B cell (primary cell): ENCODE measurements at places on chromosomes 12 and 14.
A peak's percentile ranks its signal among the peaks of the same experiment; 100 is the strongest.

GRCh38 chr12:64116969-64117368 lies 105.1 kb downstream of the KICS2 start:
- no peak for DNase-seq

DNA sequence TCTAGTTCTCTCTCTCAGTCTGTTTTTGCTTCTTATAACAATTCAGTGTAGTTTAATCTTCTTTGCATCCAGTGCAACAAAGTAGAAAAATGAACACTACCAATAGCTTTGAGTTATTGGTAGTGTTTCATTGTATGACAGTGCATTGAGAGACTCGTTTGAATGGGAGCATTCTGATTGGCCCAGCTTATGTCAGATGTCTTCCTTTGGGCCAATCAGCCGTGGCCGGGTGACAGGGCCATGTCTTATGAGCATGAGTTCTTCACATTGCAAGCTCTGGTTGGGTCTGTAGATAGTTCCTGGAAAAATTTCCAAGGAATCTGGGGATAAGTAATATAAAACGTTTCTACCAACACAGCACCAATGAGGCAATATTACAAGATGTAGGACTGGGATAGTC lies 36.5 kb downstream of the GYS2 start:
- DNase-seq, result no peak

DNA sequence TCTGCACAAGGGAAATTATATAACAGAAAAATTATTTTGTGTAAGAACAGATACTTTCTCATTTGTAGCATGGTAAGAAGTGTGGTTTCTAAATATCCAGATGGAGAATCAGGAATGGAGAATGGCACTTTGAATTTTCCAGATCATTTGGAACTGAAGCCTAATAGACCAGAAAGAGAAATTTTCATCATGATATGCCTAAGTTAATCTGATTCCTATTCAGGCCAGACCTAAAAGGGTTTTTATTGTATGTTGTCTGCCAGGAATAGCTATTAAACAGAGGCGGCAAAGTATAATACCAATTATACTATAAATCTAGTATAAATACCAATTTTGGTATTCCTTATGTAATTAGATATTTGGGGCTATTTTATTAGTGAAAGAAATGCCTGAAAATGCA lies 382.7 kb upstream of the FAR2 start:
- DNase-seq, result no peak

DNA sequence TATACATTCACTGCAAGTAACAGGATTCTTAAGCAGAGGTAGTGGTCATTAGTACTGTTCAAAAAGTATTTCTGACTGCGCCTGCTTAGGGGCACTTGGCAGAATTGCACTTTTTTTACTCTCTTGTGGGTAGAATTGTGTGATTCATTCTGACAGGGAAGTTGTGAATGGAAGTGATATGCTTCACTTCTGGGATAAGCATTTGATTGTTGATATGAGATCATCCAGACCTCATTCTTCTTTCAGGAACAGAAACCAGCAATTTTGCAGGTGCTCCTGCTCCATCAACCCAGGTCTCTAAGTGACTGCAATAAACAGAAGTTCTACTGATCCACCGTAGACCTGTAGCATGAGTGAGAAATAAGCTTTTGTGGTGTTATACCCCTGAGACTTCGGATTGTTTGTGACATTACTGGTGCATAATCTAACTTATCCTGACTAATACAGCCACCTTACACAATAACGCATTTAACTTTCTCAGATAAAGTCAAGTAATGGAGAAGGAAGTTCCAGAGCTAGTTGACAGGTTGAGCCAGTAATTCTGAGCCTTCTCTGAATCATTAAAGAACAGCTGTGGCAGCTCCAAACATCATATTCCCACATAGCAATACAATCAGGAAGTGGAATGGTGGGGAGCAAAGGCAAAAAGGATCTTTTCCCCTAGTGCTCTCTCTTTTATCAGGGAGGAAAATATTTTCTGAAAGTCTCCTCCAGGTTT lies 387.9 kb downstream of the SYT1 start:
- no peak for DNase-seq

GRCh38 chr14:77026930-77027537 lies 1.5 kb downstream of the IRF2BPL start:
- peak; percentile 80 for DNase-seq

GRCh38 chr14:76294876-76295275 lies 81.1 kb upstream of the ESRRB start:
- DNase-seq, result no peak

GRCh38 chr14:105019861-105020814 lies 745 bp downstream of the CDCA4 start:
- DNase-seq, result peak; percentile 82

DNA sequence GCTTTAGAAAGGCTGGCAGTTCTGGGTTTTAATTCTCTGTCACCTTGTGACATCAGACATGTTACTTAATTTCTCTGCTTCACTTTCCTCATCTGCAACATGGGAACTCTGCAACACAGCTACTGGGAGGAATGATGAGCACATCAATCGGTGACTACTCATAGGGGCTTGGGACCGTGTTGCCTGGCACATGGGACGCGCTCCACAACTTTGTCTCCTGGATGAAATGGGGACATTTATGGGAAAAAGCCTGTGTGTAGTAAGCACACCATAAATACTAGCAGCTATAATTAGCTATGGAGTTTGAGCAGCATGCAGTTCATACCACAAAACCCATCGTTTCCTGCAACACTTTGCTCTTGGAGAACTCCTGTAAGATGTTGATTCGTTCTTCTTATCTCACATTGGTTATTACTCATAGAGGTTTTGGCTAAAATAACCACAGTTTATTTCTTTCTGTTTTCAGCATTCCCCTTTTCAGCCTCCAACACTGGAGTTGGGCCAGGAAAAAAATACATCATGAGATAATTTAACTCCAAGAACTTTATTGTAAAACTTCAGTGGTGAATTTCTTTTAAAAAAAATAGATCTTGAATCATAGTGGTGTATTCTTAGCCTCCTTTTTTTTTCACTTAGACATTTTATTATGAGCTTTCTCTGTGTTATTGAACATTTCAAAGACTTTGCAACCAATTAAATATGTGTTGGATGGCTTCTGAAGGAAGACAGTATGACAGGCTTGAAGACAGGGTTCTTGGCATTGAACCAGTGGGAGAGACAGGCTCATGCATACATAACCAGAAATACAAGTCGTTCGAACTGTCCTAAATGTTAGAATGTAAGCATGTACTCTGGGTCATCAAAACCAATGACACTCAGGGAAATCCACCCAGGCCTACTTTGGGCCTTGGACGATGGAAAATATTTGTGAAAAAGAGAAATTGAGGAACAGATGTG lies 72.7 kb downstream of the RIN3 start:
- no peak for DNase-seq

GRCh38 chr12:132423820-132424645 lies 65.9 kb upstream of the FBRSL1 start:
- DNase-seq, result no peak

DNA sequence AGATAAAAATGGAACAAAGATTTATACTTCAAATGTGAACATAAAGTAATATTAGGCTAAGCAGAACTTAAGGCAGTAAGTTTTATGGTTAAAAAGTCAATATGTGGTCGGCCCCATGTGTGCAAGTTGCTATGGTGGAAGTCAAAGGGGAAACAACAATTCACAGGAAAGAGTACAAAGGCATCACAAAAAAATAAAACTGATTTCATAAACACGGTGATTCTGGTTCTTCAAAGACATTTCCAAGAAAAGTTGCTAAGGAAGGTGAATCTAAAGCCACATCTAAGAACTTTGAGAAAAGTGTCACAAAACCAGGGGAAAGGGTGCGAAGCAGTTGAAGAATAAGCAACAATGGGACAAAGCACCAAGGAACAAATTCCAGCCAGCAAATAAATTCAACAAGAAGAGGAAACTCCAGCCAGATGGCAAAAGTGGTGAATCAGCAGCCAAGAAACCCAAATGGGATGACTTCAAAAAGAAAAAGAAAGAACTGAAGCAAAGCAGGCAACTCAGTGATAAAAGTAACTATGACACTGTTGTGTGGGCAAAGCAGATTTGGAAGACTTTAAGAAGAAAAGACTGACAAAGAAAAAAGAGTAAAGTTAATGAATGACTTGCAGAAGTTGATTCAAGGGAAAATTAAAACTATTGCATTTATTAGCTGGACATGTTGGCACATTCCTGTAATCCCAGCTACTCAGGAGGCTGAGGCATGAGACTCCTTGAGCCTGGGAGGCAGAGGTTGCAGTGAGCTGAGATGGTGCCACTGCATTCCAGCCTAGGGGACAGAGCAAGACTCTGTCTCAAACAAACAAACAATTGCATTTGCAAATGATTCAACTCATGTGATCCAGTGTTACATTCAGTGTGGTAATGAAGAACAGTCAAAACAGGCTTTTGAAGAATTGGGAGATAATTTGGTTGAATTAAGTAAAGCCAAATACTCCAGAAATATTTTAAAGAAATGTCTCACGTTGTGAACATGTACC lies 19.5 kb downstream of the PTGDR start:
- DNase-seq, result no peak

DNA sequence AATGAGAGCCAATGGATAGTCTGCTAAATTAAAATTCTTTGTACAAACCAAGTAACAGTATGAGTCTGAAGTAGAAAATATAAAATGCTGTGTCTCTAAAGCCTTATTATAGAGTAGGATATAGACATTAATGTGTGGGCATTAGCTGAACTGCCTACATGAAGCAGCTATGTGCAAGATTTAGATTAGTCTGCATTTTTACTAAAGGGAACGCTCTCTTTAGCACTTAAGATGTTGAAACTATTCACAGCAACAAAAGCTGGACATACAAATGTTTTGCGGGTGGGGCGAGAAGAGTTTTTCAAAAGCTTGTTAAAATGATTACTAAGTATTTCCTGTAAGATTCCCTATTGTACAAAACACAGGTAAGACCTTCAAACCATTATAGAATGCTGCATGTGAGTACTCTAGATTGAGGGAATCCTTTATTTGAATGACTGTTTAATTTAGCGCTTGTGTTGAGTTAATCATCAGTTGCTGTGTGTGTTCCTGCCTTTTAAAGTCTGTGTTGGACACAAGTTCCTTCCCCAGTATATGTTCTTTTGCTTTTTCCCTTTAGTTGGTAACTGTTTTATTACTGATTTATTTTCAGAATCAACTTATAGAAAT lies 87.1 kb downstream of the RAD52 start:
- DNase-seq, result no peak

- no peak for DNase-seq
Observed at GRCh38 chr12:102465762-102466560, 14.4 kb downstream of the IGF1 start.

DNA sequence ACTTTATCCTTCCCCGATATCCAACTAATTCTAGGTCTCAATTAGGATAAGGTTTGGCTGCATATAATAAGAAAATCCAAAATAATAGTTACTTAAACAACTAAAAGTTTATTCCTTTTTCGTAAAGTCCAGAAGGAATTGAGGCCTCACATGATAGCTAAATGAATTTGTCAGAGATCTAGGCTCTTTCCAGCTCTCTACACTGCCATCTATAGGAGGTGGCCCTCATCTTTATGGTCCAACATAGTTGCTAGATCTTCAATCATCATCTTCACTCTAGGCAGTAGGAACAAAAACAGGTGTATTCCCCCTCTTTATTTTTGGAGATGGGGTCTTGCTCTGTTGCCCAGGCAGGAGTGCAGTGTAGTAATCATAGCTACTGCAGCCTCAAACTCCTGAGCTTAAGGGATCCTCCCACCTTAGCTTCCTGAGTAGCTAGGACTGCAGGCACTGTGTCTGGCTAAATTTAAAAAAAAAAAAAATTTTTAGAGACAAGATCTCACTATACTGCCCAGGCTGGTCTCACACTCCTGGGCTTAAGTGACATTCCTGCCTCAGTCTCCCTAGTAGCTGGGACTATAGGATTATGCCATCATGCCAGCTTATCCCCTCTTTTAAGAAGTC lies 46.5 kb upstream of the SAV1 start:
- DNase-seq, result peak; percentile 67

GRCh38 chr14:59098377-59098776 lies 90.1 kb upstream of the DAAM1 start:
- no peak for DNase-seq

- DNase-seq, result no peak
Observed at GRCh38 chr12:90199006-90199405, 490.4 kb upstream of the ATP2B1 start.

GRCh38 chr12:6825398-6826124 lies 2.6 kb upstream of the P3H3 start:
- DNase-seq, result peak; percentile 80

- peak; percentile 88 for DNase-seq
Observed at GRCh38 chr14:50061664-50062437, 54.5 kb downstream of the VCPKMT start.

GRCh38 chr14:96267336-96267735 lies 11.3 kb downstream of the BDKRB1 start:
- no peak for DNase-seq

GRCh38 chr14:105384605-105385321 lies 13.6 kb upstream of the TEX22 start:
- DNase-seq, result no peak

DNA sequence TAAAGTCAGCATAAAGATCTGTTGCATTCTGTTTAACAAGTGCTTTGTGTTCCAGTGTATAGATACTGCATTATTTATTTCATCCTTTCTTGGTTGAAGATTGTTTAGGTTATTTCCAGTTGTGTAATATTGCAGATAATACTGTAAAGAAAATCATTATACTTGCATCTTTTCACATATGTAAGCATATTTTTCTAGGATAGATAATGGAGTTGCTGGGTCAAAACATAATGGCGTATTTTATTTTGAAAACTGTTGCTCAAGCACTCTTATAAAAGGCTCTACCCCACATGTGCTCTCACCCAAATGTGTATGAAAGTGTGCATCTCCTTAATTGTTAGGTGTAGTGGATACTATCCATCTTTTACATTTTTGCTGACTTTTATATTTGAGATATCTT lies 274.4 kb downstream of the FBXL14 start:
- no peak for DNase-seq

DNA sequence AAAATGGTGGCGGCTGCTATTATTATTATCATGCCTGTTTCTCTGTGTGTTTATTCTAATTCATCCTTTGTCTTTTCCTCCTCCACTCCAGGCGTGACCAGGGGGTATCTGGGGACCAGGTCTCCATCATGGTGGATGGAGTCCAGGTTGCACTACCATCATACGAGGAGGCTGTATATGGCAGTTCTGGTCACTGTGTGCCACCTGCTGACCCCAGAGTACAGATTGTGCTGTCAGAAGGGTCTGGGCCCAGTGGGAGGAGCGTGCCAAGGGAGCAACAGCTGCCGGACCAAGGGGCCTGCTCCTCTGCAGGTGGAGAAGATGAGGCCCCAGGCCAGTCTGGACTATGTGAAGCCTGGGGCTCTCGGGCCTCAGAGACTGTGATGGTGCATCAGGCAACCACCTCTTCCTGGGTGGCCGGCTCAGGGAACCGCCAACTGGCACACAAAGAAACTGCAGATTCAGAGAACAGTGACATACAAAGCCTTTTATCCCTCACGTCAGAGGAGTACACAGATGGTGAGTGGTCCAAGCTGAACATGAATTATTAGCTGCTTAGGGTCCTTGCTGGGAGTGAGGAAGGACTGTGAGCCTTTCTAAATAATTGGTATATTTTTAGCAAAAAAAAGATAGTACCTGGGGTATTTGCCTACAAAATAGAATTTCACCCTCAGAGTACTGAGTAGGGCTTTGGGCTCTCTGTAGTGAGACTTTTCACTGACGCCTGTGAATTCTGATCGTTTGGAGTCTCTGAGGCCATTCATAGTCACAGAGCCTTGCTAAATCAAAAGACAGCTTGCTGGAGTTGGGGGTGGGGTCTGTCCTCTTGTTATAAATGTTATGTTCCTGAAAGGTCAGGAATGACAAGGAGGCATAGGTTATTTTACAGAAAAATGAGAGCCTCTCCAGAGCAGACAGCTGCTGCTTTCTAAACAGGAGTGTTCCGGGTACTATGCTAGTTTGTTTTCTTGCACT lies 58.1 kb upstream of the SRSF5 start:
- no peak for DNase-seq

GRCh38 chr12:54667945-54668344 lies 19.8 kb upstream of the DCD start:
- DNase-seq, result no peak
